IMR-90 (cell line): ENCODE measurements at places on chromosomes 5 and 9.
A peak's percentile ranks its signal among the peaks of the same experiment; 100 is the strongest.

DNA sequence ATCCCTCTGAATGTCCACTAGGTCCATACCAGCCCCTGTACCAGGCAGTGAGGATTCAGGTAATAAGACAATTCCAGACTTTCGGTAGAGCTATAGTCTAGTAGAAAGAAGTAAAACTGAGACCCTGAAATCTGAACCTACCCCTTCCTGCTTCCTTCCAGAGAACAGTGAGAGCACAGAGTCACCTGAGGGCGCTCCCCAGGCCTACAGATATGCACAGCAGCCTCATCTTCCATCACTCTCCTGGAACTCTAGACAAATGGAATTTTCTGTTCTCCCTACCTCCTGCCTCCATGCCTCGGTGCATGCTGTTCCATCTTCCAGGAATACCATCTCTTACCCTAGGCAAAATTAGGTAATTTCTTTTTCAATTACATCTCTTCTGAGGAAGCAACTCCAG is 3.1 kb upstream of the GNA14 start:
- no peak for DNase-seq

GRCh38 chr9:96884443-96884842 is 30.1 kb upstream of the ZNF782 start:
- DNase-seq, result peak; percentile 82

GRCh38 chr5:169856571-169856970 is 123.7 kb downstream of the INSYN2B start:
- peak; percentile 95 for DNase-seq

DNA sequence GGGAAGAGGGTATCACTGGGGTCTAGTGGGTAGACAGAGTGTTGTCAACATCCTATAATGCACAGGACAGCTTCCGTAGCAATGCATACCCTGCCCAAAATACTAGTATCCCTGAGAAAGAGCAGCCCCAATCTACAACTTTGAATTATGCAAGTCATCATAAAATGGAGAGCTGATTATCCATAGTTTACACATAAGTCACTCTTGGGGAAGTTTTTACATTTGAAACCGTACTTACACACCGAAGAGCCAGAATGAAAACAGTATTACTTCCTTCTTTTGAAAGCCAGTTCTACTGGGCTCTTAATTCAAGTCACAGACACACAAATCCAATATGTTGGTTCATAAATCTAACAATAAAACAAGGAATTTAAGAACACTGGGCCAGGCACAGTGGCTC is 21.6 kb downstream of the RNF145 start:
- no peak for DNase-seq

- no peak for DNase-seq
Observed at GRCh38 chr5:53825926-53826325, 265.5 kb downstream of the NDUFS4 start.

DNA sequence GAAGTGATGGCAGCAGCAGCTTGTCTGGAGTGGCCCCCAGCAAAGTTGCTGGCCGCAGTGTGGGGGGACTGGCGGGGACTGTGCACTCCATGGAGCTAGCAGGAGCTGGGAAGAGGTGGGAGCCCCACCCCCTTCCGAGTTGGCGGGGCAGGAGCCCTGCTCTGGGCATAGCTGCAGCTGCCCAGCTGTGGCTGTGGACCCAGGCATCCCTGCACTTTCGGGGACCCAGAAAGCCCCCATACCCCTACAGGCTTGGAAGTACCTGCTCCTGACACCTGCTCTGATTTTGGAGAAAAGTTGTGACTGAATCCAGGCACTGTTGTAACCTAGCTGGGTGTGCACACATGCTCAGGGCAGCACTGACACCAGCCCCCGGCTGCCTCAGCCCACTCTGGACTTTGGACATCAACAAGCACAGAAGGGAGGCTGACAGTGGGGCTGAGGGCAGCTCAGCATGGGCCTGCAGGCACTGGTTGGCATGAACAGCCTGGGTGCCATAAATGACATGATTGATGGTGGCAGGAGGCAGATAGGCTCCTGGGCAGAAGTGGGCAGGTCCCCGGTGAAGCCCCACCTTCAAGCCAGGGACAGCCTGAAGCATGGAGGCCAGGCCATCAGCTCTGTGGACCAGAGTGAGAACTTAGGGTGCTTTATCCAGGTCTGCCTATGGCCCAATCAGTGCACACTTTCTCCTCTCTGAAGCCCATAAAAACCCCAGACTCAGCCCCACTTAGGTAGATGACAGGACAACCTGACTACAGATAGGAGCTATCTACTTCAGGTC is 12.6 kb downstream of the LMBRD2 start:
- DNase-seq, result no peak

DNA sequence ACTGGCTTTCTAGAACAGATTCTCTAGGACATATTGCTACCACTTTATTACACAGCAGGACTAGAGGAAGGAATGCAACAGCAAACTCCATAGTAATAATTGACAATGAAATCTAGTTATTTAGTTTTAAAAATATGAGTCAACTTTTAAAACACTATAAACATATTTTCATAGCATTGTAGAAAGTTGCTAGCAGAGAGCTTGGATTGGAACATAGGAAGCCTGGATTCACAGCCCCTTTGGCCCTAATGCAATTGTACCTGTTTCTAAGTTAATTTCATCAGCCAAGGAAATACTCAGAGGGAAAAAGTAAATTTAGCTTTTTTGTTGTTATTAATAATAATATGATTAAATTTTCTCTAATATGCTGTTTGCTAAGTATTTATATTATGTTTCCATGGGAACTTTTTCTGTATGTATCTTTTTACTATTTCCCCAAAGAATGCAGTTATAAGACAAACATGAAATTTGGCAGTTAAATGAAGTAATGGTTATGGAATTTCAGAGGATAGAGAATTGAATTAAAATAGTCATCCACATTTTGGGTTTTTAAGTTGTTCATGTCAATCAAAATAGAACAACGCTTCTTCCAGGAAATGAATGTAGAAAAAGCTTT is 45.6 kb downstream of the VCAN start:
- DNase-seq, result peak; percentile 55

- no peak for DNase-seq
Observed at GRCh38 chr9:77442436-77442835, 205.7 kb downstream of the GNA14 start.

GRCh38 chr5:154971501-154971900 is 30.6 kb downstream of the MRPL22 start:
- peak; percentile 38 for DNase-seq

- no peak for DNase-seq
Observed at GRCh38 chr5:157745041-157745456, 1.5 kb downstream of the LSM11 start.

DNA sequence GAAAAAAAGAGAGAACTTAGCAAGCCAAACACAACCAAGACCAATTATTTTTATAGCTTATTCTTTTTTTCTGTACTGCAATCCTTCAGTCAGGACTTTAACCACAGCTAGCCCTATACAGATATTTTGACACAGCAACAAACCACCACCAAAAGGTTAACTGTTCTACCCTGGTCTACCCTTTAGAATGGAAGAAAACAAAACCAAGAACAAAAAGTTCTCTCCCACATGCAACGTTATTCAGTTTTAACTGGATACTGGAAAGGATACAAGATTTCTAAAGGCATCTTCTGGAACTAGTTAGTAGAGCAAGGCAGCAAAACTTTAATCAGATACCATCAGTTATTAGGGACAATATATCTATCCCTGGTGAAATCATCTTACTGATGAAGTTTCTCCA is 32.6 kb downstream of the ECPAS start:
- no peak for DNase-seq
